ENCODE measurements at places on chromosomes 3 and 15.

GRCh38 chr3:21694506-21694905 is 56.5 kb downstream of the ZNF385D start:
- no peak for DNase-seq
- no peaks in the 10 kb centered on the region for H3K36me3 ChIP-seq
- H3K4me3 ChIP-seq: no peak overlapping the region
- no peak overlapping the region for H3K27ac ChIP-seq
- H3K27me3 ChIP-seq: no peaks in the 10 kb centered on the region

DNA sequence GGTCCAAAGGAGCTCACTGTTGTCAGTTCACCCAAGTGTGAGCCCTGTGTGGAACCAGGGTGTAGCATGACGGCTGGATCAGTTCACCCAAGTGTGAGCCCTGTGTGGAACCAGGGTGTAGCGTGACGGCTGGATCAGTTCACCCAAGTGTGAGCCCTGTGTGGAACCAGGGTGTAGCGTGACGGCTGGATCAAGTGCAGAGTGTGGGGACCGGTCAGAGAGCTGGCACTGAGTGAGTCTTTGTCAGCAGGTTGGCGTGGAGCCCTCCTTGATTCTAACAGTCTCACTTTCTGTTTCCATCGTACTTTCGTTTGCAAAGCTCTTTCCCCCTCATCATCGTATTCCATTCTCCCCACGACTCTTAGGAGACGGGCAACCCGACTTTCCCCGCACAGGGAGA is 57.9 kb upstream of the DLG1 start:
- H3K4me1 ChIP-seq: peaks cover 15% of the 10 kb centered on the region
- no peaks in the 10 kb centered on the region for H3K36me3 ChIP-seq
- H3K27ac ChIP-seq: no peak overlapping the region
- no peak overlapping the region for H3K4me3 ChIP-seq

GRCh38 chr15:76173317-76173834 is 113.6 kb downstream of the TMEM266 start:
- H3K4me1 ChIP-seq: peaks cover 11% of the 10 kb centered on the region
- no peak overlapping the region for H3K27ac ChIP-seq
- H3K4me3 ChIP-seq: no peak overlapping the region
- H3K36me3 ChIP-seq: no peaks in the 10 kb centered on the region
- H3K27me3 ChIP-seq: no peaks in the 10 kb centered on the region

- H3K4me1 ChIP-seq: no peaks in the 10 kb centered on the region
- no peak for DNase-seq
- no peaks in the 10 kb centered on the region for H3K27me3 ChIP-seq
- H3K4me3 ChIP-seq: peak overlapping the region; percentile 29
- H3K27ac ChIP-seq: no peak overlapping the region
Observed at GRCh38 chr15:67184208-67184925, 70.1 kb downstream of the AAGAB start.

- no peak overlapping the region for H3K27ac ChIP-seq
- H3K4me3 ChIP-seq: no peak overlapping the region
- DNase-seq: no peak
- no peaks in the 10 kb centered on the region for H3K4me1 ChIP-seq
- H3K27me3 ChIP-seq: no peaks in the 10 kb centered on the region
- no peaks in the 10 kb centered on the region for H3K36me3 ChIP-seq
Observed at GRCh38 chr3:21830541-21830940, 79.5 kb upstream of the ZNF385D start.

DNA sequence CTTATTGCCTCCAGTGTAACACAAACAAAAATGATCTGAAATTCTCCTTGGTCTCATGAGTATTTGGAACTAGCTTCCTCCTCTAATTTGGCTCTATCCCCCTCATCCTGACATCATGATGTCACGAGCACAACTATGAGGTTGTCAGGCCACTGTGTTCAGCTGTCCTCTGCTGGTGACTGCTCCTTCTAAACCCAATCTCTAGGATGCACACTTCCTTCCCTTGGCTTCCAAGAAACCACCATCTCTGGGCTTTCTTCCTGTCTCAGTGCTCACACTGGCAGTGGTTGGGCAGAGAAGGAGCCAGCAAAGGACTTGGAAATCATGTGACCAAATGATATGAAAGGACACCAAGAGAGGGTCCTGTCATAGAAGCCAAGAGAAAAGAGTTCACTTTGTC is 30.7 kb upstream of the EIF1B start:
- no peak overlapping the region for H3K4me3 ChIP-seq
- no peaks in the 10 kb centered on the region for H3K36me3 ChIP-seq
- no peaks in the 10 kb centered on the region for H3K27me3 ChIP-seq
- no peaks in the 10 kb centered on the region for H3K4me1 ChIP-seq
- no peak for DNase-seq

DNA sequence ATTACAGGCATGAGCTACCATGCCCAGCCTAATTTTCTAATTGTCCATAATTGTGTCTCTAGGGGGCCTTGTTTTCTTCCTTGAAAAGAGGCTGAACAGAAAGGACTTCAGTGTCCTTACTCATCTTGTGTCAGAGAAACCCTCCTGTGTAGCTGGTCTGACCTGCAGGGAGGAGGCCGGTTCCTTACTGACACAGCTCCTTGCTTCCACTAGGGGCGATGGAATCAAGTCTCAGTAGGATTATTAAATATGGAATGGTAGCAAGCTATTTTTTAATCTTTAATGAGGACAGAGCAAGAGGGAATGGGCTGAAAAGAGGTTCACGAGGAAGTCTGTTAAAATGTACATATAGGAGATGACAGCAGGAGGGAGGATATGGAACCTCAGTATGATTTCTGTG is 8.6 kb downstream of the LPCAT4 start:
- no peaks in the 10 kb centered on the region for H3K4me1 ChIP-seq
- H3K36me3 ChIP-seq: peaks cover 46% of the 10 kb centered on the region
- no peak overlapping the region for H3K27ac ChIP-seq
- DNase-seq: no peak
- H3K27me3 ChIP-seq: no peaks in the 10 kb centered on the region

DNA sequence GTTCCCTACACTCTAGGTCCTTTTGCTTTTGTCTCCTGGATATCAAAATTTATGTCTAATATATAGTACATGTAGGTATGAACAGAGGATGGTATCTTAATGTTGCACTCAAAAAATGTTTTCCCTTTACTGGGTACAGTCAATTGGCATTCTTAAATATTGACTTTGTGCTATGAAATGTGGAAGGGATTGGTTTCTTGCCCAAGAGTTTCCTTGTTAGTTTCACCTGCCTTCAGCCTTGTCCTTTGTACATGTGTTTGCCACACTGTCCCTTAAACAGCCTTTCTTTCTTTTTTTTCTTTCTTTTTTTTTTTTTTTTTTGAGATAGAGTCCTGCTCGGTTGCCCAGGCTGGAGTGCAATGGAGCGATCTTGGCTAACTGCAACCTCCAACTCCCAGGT is 287.1 kb downstream of the SQOR start:
- no peak for DNase-seq
- no peaks in the 10 kb centered on the region for H3K27me3 ChIP-seq
- no peaks in the 10 kb centered on the region for H3K4me1 ChIP-seq
- H3K27ac ChIP-seq: no peak overlapping the region

DNA sequence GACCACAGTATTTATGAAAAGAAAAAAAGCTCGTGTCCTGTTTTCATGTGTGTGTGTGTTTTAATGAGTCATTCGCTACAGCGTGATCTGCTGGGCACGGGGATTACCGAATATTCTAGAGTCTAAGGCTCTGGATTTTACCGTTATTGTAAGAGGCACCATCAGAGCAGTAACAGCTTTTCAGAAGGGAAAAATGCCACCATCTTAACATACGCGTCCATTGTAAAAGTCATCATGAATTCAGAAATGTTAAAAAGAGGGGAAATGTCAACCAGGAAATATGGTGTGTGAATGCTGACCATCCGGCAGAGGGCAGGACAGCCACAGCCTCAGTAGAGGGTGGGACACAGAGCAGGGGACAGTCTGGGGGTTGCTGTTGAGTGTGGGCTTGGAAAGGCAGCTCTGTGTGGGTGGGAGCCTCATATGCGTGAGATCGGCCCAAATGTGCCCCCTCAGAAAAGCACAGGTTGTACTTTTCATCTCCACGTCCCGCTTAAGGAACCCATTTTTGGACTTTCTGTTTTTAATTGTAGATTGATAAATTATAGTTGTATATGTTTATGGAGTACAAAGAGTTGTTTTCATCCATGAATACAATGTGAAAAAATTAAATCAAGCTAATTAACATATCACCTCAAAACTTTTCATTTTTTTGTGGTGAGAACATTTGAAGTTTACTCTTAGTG is 69.6 kb downstream of the ASB7 start:
- no peaks in the 10 kb centered on the region for H3K4me1 ChIP-seq
- no peak overlapping the region for H3K4me3 ChIP-seq
- no peak overlapping the region for H3K27ac ChIP-seq
- no peaks in the 10 kb centered on the region for H3K36me3 ChIP-seq
- DNase-seq: no peak

GRCh38 chr3:143653493-143653892 is 194.8 kb downstream of the SLC9A9 start:
- no peak overlapping the region for H3K4me3 ChIP-seq
- H3K27me3 ChIP-seq: no peaks in the 10 kb centered on the region
- H3K4me1 ChIP-seq: no peaks in the 10 kb centered on the region
- no peak overlapping the region for H3K27ac ChIP-seq
- no peak for DNase-seq

DNA sequence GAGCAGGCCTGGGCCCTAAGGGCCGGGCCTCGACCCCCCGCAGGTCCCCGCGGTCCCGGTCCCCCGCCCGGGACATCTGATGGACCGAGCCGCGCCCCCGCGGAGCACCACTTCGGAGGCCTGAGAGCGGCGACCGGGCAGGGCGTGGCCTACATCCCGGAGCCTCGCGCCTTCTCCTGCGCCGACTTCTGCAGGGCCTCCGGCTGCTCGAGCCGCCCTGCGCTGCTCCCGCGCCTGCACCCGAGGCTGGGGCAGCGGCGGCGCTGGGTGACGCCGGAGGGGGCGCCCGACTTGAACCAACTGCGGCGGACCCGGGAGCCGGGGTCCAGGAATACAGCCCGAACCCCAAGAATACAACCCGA is 14.9 kb upstream of the GP9 start:
- no peaks in the 10 kb centered on the region for H3K27me3 ChIP-seq
- no peaks in the 10 kb centered on the region for H3K4me1 ChIP-seq
- H3K36me3 ChIP-seq: no peaks in the 10 kb centered on the region
- no peak for DNase-seq

GRCh38 chr3:66620296-66620695 is 119.5 kb upstream of the LRIG1 start:
- no peak for DNase-seq
- no peaks in the 10 kb centered on the region for H3K27me3 ChIP-seq
- H3K4me1 ChIP-seq: peaks cover 20% of the 10 kb centered on the region

GRCh38 chr3:23258110-23258509 is 55.0 kb downstream of the UBE2E2 start:
- no peak overlapping the region for H3K4me3 ChIP-seq
- no peak for DNase-seq
- no peaks in the 10 kb centered on the region for H3K27me3 ChIP-seq
- no peaks in the 10 kb centered on the region for H3K36me3 ChIP-seq
- H3K27ac ChIP-seq: no peak overlapping the region

DNA sequence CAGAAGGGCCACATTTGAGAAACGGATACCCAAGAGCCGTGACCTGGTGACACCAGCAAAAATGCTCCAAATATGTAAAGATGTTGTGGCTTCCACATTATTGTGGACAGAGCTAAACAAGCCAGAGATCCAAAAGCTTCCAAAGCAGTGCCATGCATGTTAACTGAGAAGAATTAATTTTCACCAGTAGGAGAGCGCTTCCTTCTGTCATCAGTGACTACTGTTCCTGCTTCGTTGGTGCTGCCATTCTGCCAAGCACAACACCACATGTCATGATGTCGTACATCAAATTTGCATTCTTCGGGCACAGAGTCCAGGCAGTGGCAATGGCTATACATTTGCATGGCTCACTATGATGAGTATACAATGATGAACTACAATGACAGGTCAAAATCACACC is 19.1 kb upstream of the CHST2 start:
- H3K27me3 ChIP-seq: no peaks in the 10 kb centered on the region
- H3K36me3 ChIP-seq: no peaks in the 10 kb centered on the region
- no peak overlapping the region for H3K27ac ChIP-seq
- no peak for DNase-seq
- H3K4me3 ChIP-seq: no peak overlapping the region

- no peak overlapping the region for H3K4me3 ChIP-seq
- H3K4me1 ChIP-seq: peaks cover 77% of the 10 kb centered on the region
- H3K27me3 ChIP-seq: no peaks in the 10 kb centered on the region
- H3K27ac ChIP-seq: no peak overlapping the region
Observed at GRCh38 chr15:67143646-67144045, 78.2 kb downstream of the SMAD3 start.

GRCh38 chr3:159765860-159766294 is 222.8 kb upstream of the IL12A start:
- no peak for DNase-seq
- no peak overlapping the region for H3K4me3 ChIP-seq
- peaks cover 75% of the 10 kb centered on the region for H3K27me3 ChIP-seq
- peaks cover 16% of the 10 kb centered on the region for H3K4me1 ChIP-seq
- no peaks in the 10 kb centered on the region for H3K36me3 ChIP-seq
- H3K27ac ChIP-seq: no peak overlapping the region

DNA sequence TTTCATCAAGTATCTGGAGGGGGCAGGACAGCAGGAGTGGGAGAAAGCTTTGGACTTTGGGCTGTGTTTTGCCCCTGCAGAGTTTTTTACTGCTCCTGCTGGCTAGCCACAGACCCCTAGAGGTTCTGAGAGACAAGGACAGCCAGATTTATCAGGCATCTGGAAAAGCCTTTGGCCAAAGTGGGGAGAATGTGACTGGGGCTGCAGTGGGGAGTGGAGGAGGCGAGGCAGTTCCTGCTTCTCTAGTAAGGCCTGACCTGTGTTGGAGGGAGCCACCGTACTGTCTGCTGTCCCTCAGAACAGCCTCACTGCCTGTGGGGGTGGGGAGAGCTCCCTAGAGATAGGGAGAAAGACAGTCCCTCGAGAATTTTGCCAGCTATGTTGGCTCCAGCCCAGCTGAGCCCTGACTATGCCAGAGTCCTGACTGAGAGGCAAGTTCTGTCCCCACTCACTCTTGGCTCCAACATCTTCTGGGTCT is 2.2 kb downstream of the ALPK3 start:
- peaks cover 26% of the 10 kb centered on the region for H3K4me1 ChIP-seq
- H3K27ac ChIP-seq: no peak overlapping the region
- no peaks in the 10 kb centered on the region for H3K27me3 ChIP-seq
- no peak for DNase-seq

DNA sequence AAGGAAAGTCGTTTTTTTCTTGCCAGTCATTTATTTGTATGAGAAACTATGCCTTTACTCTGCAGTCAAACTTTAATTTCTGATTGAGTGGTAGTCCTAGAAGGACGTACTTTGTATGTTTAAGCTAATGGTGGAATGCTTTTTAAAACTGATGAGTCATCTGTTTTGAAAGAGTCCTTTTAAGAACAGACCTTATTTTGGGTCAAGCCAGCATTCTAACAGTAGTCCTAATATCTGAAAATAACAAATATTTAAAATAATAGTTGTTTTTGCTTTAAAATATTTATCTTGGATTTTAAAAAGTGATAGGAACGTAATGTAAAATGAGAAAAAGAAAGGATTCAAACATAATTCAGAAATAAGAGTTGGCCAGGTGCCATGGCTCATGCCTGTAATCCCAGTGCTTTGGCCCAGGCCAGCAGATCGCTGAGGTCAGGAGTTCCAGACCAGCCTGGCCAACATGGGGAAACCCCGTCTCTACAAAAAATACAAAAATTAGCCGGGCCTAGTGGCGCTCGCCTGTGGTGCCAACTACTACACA is 1.3 kb upstream of the LRRC58 start:
- no peak overlapping the region for H3K27ac ChIP-seq
- H3K4me1 ChIP-seq: peaks cover 3% of the 10 kb centered on the region
- no peak for DNase-seq
- no peaks in the 10 kb centered on the region for H3K27me3 ChIP-seq
